ENCODE measurements at places on chromosomes 4 and X.

GRCh38 chr4:148216866-148217814 lies 225.1 kb downstream of the NR3C2 start:
- no peak for DNase-seq

DNA sequence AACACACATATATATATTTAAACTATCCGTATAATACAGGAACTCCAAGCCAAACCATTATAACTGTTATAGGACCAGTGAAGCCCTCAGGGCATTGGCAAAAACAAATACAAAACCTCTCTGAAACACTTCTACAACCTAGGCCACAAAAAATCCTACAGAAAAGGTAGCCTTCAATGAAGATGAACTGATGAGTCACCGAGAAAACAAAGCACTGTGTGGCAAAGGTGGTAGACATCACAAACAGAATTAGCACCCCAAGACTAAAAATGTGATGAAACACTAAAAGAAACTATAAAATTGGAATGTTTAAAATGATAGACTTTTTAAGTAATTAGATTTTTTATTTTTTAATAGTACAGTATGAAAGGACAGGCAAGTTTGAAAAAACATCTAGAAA lies 5.5 kb upstream of the HSPA4L start:
- DNase-seq = no peak

DNA sequence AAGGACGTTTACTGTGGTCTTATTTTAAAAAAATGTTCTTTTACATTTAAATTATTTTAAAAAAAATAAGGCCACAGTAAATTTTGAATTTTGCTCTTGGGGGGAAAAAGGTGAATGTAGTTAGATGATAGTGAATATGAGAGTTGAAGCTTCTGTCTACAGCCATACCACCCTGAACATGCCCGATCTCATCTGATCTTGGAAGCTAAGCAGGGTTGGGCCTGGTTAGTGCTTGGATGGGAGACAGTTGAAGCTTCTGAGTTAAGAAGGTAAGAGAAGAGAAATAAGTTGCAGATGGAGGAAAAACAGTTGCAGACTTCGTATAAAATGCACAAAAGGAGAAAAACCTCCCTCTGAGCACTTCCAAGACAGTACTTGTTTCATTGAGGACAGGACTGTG lies 115.6 kb upstream of the NR3C2 start:
- no peak for DNase-seq

DNA sequence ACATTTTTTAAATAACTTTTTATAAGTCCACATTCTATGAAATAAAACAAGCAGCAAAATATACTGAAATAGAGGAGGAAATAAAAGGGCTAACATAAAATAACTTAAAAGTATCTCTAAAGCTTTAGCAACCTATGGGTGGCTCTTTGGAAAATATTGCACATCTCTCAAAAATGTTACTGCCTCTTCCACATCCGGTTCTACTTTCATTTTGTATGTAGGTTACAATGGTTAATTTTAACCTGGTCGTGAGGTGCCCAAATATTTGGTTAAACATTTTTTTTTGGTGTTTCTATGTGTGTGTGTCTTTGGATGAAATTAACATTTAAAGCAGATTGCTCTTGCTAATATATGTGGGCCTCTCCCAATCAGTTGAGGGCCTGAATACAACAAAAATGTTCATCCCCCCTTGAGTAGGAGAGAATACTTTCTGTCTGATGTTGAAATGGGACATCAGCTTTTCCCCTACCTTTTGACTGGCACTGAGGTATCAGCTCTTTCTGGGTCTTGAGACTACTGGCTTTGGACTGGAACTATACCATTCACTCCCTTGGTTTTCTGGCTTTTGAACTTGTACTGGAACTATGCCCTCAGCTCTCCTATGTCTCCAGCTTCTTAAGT lies 353.0 kb downstream of the ADAM29 start:
- DNase-seq = no peak

GRCh38 chr4:1300466-1301455 lies 11.1 kb downstream of the MAEA start:
- DNase-seq = no peak

- DNase-seq = no peak
Measured at GRCh38 chrX:111040377-111041017, 55.5 kb upstream of the PAK3 start.

DNA sequence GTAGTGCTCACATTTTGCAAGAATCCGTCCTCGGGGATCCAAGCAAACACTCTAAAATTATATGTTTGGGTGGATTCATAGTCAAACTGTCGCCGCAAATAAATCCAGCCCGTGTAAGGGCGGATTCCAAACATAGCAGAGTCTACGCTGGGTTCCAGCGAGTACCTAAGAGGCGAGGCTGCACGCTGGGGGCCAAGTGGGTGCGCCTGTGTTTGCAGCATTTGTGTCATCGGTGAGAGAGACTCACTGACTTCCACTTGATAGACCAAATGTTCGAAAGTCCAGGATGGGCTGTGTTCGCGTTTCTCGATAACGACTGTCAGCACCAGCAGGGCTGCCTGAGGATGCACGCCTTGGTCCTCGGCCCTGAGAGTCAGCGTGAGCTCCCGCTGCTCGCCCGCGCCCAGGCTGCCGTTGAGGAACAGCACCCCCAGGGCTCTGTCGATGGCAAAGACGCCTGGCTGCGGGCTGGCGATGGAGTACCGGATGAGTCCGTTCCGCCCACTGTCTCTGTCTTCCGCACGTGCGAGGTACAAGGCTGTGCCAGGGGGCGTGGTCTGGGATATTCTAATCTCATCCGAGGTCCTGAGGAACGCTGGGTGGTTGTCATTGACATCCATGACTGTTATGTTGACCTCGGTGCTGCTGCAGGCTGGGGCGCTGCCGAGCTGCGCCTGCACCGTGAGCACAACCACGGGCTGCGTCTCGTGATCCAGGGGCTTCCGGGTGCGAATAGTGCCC lies 158.7 kb downstream of the DCHS2 start:
- no peak for DNase-seq

DNA sequence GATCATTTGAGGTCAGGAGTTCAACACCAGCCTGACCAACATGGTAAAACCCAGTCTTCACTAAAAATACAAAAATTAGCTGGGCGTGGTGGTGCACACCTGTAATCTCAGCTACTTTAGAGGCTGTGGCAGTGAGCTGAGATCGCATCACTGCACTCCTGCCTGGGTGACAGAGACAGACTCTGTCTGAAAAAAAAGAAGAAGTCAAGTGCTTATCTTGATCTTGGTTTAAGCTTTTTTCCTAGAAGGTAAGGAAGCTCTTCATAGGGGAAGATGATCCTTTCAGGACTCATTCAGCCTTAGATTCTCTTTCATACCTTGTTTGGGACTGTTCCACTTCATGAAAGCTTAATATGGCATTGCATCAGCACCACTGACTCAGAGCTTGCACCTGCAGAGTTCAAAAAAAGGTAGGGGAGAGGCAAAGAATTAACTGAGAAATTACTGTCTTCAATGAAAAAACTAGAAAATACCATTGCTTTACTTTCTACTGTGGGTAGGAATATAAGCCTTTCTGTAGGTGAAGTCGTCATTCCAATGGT lies 70.8 kb upstream of the EPGN start:
- DNase-seq = no peak

GRCh38 chrX:102745857-102746584 lies 25.5 kb downstream of the GPRASP3 start:
- DNase-seq = no peak

DNA sequence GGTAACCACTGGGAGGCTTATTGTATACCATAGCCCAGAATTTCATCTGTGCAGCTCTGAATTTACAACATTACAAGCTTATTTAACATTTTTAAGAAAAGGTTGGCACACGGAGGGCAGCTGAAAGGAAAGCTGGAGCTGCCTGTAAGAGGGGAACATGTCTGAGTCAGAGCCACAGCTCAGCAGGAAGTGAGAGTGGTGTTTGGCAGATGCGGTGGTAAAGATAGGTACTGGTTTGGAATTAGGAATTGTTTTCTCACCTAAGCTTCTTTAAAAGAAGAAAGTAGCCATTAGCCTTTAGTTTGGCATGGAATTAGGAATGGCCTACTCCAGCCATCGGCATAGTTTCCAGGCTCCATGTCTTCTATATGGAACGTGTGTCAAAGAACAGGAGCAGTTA lies 172.5 kb upstream of the ANXA3 start:
- DNase-seq = no peak

DNA sequence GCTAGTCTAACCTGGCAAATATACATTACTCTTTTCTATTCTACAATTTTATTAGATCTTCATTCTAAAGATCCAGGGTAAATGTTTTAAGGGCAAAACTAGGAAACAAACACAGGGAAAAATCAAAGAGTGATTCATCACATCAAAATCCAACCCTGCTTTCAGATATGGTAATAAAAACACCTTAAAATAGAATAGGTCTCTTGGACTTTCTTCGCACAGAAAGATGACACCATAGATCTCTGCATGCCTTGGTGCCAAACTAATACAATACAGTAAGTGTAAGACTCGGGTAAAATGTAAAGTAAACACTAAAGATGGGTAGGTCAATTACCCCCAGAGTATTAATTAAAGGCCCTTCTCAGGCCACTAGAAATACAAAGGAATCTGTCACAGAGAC lies 34.2 kb downstream of the LDB2 start:
- DNase-seq = no peak

GRCh38 chr4:183636503-183636902 lies 22.5 kb downstream of the RWDD4 start:
- no peak for DNase-seq

DNA sequence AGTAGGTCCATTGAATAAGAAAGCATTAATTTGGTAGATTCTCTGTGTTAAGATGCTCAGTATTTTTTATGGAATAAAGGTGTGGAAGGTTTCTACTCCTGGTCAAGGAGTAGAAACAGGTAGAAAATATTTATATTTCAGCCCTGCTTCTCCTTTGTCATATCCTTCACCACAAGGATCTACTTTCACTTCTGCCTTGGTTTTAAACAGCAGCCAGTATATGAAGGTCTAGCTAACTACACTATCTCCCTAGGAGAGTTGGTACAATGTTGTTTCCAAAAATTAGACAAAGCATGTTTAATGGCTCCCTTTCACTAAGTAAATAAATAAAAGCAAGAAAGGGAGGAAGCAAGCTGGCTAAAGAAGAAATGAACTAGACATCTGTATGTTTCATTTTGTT lies 44.6 kb upstream of the GYPA start:
- no peak for DNase-seq

GRCh38 chrX:13748486-13748885 lies 13.9 kb downstream of the OFD1 start:
- no peak for DNase-seq

DNA sequence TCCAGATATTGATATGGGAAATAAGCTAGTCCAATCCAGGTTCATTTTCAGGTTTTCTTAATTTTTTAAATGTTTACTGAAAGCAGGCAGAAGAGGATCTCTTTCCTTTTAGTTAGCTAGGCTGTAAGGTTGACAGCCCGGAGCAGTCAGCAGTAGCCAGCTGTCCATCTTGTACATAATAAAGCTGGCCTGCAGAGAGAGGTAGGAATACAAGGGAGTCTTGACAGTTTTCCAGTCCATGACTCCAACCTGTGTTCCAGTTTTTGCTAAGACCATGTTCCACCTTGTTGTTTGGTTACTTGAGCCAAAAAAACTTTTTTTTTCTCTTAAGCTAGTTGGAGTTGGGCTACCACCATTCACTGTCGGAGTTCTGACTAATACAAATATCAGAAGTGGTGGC lies 402.7 kb upstream of the TEX13C start:
- no peak for DNase-seq

GRCh38 chr4:131551306-131551705 lies 1597.8 kb upstream of the PCDH10 start:
- no peak for DNase-seq

GRCh38 chrX:76183289-76184049 lies 10.6 kb downstream of the PBDC1 start:
- no peak for DNase-seq

DNA sequence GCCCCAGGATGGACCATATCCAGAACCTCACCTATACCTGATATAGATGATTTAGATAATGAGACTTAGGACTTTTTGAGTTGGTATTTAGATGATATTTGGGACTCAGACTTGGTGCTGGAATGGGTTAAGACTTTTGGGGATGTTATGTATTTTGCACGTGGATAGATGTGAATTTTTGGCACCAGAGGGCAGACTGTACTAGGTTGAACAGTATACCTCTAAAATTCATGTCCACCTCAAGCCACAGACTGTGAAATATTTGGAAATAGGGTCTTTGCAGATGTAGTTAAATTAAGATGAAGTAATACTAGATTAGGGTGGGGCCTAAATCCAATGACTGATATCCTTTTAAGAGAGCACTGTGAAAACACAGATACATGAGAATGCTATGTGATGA lies 15.6 kb downstream of the RBM41 start:
- no peak for DNase-seq

- no peak for DNase-seq
Measured at GRCh38 chr4:82638479-82638878, 76.7 kb upstream of the TMEM150C start.

DNA sequence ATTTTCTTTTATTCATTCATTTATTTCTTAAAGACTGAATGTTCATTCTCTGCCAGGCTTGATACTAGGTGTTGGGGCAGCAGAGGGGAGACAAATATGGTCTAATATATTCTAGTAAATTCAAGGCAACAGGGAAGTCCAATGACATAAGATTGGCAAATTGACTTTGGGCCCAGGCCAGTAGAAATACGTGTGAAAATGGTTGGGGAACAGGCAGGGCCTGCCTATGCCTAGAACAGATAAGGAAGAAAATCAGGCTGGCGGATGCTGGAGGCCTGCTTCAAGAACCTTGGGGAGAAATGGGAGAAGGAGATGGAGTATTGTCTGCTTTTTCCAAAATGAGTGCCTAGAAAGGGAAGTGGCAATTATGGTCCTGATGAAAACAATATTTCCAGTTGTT lies 108.6 kb downstream of the RTL5 start:
- DNase-seq = no peak

DNA sequence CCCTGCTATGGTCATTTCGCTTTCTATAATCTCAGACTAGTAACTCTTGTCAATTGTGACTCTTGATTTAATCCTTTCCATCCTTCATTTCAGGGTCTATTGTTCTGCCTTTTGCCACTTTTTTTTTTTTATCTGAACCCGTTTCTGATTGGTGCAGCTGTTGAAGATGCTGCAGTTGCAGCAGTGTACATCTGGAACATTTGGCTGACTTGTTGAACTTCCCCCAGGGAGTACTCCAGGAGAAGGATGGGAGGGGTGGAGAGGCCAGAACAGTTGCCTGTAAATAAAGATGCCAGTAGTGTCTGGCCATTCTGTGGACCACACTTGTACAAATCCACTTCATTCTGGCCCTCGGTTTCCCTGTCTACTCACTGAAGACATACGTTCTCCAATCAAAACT lies 1.0 kb upstream of the EDA start:
- DNase-seq = no peak

- DNase-seq = no peak
Measured at GRCh38 chrX:137479386-137479785, 86.5 kb upstream of the ZIC3 start.

All from stimulated activated CD8-positive, alpha-beta memory T cell treated with anti-CD3 and anti-CD28 coated beads, Interleukin-4, amount 100 ng/mL, for 4 hours (primary cell).